Activated CD8-positive, alpha-beta memory T cell treated with anti-CD3 and anti-CD28 coated beads for 1 hour (primary cell): ENCODE measurements at places on chromosomes 2 and 18.
A peak's percentile ranks its signal among the peaks of the same experiment; 100 is the strongest.

DNA sequence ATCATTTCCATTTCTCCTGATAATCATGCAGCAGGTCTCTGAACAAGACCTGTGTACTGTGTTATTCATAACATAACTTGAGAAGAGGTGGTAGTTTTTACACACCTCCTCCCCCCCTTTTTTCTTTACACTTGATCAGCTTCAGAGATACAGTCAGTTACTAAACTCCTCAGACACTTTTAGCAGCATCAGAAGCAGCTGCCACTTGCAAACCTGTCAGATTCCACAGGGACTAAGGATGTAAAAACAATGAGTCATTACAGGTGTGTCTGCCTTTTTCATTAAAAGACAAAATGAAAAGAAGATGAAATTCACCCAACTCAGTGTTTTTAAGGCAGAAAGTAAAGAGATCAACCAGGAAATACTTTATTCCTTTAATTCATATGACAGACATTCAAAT lies 254.0 kb downstream of the NRXN1 start:
- DNase-seq: no peak

- no peak for DNase-seq
Measured at GRCh38 chr2:215098875-215099274, 39.6 kb downstream of the ABCA12 start.

DNA sequence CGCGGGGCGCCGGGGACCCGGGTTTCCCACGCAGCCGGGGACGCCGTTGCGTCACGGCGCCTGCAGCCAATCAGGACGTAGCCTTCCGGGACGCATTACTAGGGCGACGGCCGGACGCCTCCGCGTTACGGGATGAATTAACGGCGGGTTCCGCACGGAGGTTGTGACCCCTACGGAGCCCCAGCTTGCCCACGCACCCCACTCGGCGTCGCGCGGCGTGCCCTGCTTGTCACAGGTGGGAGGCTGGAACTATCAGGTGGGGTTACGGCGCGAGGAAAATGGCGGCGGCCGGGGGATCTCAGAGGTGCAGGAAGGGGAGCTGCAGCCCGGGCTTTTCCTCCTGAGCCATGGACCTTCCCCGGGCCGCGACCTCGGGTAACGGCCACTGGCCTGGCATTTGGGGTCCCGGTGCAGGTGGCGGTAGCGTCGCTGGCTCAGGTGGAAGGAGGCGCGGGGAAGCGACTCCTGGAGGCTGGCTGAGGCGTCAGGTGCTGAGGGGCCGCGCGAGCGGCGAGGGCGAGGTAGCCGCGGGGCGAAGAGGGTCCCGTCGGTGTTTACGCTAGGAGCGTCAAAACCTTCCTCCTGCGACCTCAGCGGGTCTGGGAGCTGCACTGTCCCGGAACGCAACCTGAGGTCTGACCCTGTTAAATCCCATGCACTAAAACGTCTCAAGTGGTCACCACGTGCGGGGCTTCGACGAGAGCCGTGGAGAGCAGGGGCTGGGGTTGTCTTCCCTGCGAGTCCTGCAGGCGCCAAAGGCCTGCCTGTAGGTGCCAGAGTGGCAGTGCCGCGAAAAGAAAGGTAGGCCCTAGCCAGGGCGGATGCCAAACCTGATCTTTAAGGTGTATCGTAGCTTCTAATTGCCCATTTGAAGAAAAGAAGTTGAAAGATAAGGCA lies at the start of gene LCLAT1:
LCLAT1 (plus strand) TSS at position 98 of the 897 bp plus-strand sequence. CDS start 78,345 bp downstream, outside the sequence.
- DNase-seq: peak; percentile 73

DNA sequence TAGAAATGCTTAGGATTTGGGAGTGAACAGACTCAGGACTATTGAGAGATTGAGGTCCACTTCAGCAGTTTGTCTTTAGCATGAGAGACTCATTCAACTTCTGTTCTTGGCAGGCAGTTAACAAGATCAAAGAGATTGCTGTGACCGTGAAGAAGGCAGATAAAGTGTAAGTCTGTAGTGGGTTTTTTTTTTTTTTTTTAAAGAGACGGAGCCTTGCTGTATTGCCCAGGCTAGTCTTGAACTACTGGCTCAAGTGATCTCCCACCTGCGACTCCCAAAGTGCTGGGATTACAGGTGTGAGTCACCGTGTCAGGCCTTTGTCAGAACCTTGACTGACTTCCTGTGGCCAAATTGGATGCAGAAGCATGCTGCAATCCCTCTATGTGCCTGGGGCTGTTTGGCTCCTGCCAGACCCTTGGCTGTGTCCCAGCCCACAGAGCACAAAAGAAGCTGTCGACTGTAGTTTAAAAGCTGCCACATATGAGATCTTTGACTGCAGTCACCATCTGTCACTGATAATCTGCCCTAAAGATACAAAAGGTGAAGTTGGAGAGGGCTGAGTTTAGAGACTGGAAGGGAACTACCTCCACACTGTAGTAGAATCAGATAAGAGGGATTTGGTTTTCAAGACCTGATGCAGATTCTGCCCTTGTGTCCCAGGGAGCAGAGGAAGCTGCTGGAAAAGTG lies 9.9 kb downstream of the CCT7 start:
- DNase-seq: no peak

GRCh38 chr2:15814403-15814802 lies 125.9 kb upstream of the MYCN start:
- no peak for DNase-seq

DNA sequence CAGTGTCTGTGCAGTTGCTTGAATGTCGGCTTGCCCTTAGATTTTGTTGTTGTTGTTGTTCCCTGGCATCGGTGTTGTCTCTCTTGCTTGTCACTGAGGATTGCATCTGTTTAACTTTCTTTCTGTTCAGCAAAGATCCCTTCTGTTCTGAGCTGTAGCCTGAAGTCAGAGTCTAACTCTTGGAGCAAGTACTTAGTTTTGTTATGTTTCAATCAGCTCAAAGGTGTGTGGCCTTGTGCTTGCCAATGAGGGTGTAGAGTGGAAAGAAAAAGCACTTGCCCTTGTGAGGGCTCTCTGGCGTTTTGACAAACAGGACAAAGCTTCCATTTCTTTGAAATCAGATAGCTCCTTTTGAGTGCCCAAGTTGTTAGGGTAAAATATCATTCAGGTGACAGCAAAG lies 757.1 kb upstream of the CDH7 start:
- no peak for DNase-seq

- DNase-seq: no peak
Measured at GRCh38 chr18:64693766-64694165, 544.9 kb upstream of the LINC00305 start.
